ENCODE measurements at places on chromosomes 1 and 21.

- DNase-seq, result no peak
Measured at GRCh38 chr1:10705953-10706352, 90.5 kb downstream of the CASZ1 start.

DNA sequence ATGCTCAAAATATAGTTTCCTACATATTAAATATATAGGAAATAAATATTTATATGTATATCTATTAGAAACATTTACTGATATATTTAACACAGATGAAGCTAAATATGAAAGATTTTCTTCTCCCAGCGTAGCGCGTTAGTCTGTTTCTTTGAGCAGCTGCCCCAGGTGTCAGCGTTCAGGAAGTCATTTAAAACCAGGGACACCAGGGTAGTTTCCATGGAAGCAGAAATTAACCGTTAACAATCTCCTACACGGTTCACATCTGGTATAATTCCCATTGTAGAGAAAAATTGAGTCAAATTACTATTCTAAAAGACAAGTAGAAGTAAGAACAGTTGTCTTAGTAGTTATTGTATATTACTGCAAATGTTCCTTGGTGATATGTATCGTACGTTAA, 1443.7 kb downstream of the MRPL39 start:
- DNase-seq, result no peak

- no peak for DNase-seq
Measured at GRCh38 chr1:231558708-231559185, 30.3 kb downstream of the TSNAX start.

GRCh38 chr21:36792505-36792967, 93.6 kb downstream of the SIM2 start:
- no peak for DNase-seq

DNA sequence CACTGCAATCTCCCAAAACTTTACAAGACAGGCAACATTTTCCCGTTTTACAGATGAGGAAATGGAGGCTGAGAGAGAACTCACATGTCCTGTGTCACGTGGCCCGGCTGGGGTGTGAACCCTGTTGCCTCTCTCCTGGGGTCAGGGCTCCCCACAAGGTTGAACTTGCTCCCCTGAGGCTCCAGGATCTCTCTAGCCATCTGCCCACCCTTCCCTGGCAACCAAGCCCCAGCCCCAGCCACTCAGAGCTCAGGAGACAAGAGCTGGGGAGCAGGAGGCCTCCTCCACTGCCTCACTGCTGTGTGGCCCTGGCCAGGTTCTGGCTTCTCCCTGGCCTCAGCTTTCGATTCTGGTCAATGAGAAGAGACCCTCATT, 11.8 kb downstream of the LAPTM5 start:
- no peak for DNase-seq

GRCh38 chr21:21366277-21366676, 368.1 kb downstream of the NCAM2 start:
- no peak for DNase-seq

DNA sequence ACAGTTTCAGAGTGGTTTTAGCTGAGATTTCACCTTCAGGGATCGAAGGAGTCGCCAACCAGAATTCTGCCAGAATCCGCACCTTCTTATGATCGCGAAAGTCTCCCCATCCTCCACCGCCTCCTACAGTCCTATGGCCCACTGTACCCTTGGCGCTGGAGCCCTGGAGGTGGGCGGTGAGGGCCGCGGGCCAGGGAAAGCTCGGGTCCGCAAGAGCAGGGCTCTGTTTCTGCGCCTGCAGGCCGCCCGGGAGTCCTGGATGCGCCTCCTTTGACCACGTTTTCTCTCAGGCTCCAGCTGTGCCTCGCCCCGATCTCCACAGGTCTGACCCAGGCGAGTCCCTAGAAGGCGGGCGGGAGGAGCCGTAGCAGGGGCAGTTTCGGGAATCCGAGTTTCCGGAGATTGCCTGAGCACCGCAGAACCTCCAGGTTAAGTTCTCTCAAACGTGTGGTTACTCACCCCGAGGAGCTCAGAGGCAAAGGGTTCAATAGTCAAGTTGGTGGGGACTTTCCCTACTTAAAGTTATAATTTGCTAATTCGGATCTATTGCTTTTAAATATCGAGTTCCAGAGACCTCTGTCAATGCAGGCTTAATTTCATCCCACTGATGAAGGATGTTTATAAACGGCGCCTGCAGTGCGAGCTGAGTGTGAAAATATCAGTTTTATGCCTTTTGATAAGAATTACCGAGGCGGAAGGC, 3.2 kb upstream of the LHX8 start:
- no peak for DNase-seq

DNA sequence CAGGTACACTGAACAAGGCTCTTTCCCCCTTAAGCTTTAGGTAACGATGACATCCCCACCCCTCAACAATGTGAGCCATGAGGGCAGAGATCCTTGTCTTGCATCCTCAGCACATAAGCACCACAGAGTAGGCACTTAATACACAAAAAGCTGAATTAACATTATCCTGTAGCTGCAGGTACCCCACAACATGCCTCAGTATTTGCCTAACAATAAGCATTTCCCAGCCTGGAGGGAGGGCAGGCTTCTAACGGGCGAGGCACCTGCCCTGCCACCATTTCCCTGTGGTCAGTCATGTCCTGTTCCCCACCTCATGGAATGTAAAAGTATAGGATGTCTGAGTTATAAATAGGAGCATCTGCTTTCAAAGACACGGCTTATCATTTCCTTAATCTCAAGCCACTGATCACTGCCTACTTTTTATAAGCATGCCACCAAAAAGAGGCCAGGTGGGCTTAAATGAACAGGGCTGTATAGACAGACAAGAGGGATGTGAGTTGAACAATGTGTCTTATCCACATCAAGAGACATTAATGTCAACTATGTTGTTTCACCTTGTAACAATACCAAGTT, 3.4 kb downstream of the CAPZB start:
- DNase-seq, result no peak

DNA sequence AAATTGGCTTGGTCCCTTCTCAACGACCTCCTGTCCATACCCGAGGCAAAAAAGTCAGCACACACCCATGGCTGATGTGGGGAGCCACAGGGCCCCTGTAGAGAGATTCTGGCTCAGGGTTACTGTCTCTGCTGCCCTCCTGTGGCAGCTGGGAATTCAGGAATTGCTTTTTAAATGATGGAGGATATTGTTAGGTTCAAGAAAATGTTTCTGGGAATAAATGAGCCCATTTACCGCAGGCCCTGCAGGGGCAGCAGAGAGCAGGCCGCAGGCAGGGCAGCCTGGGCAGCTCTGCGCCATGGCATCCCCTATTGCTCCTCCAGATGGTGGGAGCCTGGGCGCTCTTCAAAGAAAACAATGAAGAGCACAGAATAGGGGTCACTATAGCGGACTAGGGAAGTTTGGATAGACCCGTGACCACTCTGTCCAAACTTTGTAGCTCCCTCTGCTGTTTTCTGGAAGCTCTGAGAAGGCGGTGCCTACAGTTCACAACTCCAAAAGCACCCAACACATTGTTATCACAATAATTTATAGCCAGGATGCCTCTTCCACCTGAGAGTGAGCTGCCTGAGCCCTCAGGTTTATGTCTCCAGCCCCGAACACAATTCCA, 201.1 kb downstream of the BACH1 start:
- DNase-seq, result no peak

DNA sequence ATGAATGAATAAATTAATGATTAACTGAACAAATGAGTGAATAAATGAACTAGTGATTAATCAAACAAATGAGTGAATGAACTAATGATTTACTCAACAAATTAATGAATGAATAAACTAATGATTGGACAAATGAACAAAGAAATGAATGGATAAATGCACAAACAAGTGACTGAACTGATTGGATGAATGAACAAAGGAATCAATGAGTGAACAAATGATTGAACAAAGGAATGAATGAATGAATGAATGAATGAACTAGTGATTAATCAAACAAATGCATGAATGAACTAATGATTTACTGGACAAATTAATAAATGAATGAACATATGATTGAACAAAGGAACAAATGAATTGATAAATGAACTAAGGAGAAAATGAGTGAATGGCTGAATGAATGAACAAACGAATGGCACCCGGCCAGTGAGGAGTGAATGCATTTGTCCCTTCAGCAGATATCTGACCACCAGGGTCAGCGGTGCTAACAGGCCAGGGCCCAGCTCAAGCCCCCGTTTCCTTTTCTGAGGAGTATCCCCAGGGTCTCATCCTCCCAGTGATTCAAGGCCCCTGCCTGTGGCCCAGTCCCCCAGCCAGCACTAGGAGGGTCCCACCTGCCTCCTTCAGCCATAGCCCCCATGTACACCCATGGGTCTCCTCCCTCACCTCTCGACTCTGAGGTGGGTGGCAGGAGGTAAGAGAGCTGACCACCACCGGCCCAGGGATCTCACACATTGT, 49.9 kb downstream of the WNT9A start:
- no peak for DNase-seq

DNA sequence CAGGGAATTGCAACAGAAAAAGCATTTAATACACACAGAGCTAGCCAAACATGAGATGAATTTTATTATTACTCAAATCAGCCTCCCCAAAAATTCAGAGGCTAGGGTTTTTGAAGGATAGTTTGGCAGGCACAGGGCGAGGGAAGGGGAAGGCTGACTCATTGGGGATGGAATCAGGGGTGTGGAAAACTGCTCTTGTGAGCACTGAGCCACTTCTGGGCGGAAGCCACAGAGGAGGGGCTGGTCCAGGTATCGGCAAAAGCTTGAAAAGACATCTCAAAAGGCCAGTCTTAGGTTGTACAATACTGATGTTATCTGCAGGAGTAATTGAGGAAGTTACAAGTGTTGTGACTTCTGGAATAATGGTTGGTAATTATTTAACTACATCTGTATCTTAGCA, 109.4 kb downstream of the TLR5 start:
- DNase-seq, result no peak

DNA sequence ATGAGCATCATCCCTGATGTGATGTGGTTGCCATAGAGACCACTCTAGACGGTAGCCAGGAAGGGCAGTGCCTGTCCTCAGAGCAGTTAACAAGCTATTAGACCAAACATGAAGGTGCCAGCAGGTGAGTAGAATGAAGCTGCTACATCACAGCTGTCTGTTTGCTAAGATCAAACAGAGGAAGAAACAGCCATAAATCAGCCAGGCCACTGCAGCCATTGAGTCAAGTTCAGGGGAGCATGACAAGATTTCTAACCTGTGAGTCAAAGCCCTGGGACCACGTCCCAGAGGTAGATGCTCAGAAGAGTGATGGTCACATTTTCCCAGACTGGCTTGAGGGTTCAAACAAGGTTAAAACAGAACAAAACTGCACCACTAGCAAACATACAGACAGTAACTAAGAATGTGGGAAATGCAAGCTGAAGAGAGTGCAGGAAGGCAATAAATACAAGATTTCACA, 450.6 kb upstream of the DAB1 start:
- DNase-seq, result no peak

- no peak for DNase-seq
Measured at GRCh38 chr1:210185063-210185462, 47.5 kb upstream of the SERTAD4 start.

- no peak for DNase-seq
Measured at GRCh38 chr1:22916471-22916820, 56.2 kb downstream of the LACTBL1 start.

DNA sequence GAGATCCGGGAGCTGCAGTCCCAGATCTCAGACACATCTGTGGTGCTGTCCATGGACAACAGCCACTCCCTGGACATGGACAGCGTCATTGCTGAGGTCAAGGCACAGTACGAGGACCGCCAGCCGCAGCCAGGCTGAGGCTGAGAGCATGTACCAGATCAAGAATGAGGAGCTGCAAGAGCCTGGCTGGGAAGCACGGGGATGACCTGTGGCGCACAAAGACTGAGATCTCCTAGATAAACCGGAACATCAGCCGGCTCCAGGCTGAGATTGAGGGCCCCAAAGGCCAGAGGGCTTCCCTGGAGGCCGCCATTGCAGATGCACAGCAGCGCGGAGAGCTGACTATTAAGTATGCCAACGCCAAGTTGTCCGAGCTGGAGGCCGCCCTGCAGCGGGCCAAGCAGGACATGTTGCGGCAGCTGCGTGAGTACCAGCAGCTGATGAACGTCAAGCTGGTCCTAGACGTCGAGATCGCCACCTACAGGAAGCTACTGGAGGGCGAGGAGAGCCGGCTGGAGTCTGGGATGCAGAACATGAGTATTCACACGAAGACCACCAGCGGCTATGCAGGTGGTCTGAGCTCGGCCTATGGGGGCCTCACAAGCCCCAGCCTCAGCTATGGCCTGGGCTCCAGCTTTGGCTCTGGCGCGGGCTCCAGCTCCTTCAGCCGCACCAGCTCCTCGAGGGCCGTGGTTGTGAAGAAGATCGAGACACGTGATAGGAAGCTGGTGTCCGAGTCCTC, 25.5 kb downstream of the ETV3L start:
- no peak for DNase-seq

DNA sequence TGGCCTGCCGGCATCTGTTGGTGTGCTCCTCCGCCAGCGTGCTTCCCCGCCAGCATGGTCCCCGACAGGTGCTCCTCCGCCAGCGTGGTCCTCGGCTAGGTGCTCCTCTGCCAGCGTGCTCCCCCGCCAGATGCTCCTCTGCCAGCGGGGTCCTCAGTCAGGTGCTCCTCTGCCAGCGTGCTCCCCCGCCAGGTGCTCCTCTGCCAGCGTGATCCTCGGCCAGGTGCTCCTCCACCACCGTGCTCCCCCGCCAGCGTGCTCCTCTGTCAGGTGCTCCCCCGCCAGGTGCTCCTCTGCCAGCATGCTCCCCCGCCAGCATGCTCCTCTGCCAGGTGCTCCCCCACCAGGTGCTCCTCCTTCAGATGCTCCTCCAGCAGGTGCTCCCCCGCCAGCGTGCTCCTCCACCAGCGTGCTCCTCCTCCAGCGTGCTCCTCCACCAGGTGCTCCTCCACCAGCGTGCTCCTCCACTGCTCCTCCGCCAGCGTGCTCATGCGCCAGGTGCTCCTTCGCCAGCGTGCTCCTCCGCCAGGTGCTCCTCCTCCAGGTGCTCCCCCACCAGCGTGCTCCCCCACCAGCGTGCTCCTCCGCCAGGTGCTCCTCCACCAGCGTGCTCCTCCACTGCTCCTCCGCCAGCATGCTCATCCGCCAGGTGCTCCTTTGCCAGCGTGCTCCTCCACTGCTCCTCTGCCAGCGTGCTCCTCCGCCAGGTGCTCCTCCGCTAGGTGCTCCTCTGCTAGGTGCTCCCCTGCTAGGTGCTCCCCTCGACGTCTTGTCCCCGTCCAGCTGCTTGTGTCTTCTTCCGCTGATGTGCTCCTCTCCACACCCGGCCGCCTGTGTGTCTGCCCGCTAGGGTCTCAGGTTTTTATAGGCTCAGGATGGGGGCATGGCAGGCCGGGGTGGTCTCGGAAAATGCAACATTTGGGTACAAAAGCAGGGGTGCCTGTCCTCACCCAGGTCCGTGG, 223.0 kb downstream of the NRIP1 start:
- DNase-seq, result no peak

- no peak for DNase-seq
Measured at GRCh38 chr1:116340506-116341231, 32.4 kb upstream of the ATP1A1 start.

GRCh38 chr1:93256433-93256832, 75.9 kb downstream of the CCDC18 start:
- DNase-seq, result no peak

GRCh38 chr1:46991083-46991923, 32.2 kb upstream of the CYP4X1 start:
- DNase-seq, result no peak

DNA sequence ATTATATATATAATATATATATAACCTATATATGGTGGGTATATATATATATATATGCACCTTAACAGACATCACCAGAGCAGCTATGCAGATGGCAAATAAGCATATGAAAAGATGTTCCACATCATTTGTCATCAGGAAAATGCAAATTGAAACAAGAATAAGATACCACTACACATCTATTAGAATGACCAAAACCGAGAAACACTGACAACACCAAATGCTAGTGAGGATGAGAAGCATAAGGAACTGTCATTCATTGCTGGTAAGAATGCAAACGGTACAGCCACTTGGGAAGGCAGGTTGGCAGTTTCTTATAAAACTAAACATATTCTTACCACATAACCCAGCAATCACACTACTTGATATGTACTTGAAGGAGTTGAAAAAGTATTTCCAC, 219.8 kb upstream of the PRMT6 start:
- no peak for DNase-seq
